ENCODE measurements at places on chromosomes 2 and 18.

- DNase-seq = no peak
Measured at GRCh38 chr2:43102366-43103092, 123.9 kb downstream of the ZFP36L2 start.

DNA sequence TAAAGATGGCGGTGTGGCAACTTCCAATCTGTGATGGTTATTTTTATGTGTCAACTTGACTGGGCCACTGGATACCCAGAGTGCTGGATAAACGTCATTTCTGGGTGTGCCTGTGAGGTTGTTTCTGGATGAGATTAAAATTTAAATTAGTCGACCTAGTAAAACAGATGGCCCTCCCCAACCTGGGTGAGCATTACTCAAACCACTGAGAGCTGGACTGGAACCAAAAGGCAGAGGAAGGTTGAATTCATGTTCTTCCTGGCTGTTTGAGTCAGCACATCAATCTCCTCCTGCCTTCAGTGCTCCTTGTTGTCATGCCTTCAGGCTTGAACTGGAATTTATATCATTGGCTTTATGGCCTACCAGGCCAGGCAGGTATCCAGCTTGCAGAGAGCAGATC is 190.8 kb upstream of the RGPD4 start:
- DNase-seq = no peak

DNA sequence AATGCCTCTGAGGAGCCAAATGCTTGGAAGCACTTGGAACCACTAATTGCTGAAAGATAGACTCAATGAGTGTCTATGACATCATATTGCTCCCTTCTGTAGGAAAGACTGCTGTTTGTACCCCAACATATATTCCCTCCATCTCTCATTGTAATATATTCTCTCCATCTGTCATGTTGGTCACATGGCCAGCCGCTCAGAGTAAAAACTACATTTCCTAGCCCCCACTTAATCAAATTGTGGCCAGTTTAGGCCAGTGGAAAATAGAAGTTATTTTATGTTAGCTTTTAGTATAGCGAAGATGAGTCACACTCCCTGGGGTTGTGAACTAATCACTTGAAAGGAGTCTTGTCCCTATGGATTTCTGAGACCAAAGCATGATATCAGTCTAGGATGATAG is 160.2 kb downstream of the HNMT start:
- DNase-seq = no peak

GRCh38 chr2:127225186-127225960 is 5.3 kb upstream of the CYP27C1 start:
- no peak for DNase-seq

GRCh38 chr2:74261204-74261864 is 62.9 kb downstream of the MTHFD2 start:
- no peak for DNase-seq

- no peak for DNase-seq
Measured at GRCh38 chr2:207176247-207176646, 10.5 kb upstream of the KLF7 start.

- no peak for DNase-seq
Measured at GRCh38 chr2:221423210-221423804, 148.8 kb downstream of the EPHA4 start.

DNA sequence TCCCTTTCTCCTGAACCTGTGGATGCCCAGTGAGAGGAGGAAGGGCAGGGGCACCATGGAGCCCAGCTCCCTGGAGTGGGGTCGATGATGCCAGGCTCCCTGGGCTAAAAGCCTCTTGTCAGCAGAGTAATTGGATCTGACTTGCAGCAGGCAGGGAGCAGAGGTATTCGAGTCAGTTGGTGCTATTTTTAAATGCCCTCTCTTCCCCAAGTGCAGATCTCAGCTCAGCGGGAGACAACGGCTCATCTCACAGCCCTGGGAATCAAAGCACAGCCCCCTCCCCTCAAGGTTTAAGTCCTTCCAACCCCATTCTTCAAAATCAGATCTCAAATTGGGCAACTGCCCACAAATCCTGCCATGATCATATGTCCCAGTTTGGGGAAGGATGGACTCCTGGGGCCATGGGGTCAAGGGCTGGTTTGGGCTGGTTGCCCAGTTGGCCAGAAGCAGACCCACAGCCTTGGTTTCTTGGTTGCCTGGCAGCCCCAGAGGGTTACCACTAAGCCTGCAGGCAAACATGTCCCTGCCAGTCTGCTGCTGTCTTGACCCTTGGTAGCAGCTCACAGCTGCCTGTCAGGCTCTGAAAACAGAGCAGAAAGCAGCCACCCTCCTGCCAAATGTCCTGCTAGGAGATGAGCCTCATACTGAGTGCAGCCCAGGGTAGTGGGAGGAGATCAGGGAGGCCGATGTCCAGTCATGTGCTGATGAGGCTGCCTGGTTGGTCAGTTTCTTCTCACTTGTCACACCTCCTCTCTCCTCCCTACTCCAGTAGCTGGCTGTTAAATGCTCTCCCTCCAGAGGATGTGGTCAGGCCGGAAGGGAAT is 244.9 kb downstream of the LOXHD1 start:
- no peak for DNase-seq

DNA sequence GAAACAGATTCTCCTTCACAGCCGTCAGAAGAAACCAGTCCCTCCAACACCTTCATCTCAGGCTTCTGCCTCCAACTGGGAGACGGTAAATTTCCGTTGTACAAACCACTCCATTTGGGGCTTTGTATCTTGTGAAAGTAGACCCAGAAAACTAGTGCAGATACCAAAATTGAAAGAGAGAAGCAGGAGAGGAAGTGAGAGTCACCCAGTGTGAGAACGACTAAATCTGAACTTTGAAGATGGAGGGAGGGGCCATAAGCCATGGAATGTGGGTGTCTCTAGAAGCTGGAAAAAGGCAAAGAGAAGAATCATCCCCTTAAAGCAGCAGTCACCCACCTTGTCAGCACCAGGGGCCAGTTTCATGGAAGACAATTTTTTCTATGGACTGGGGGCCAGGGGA is 88.3 kb upstream of the LRATD1 start:
- DNase-seq = no peak

- no peak for DNase-seq
Measured at GRCh38 chr2:222174450-222174849, 124.3 kb downstream of the PAX3 start.

DNA sequence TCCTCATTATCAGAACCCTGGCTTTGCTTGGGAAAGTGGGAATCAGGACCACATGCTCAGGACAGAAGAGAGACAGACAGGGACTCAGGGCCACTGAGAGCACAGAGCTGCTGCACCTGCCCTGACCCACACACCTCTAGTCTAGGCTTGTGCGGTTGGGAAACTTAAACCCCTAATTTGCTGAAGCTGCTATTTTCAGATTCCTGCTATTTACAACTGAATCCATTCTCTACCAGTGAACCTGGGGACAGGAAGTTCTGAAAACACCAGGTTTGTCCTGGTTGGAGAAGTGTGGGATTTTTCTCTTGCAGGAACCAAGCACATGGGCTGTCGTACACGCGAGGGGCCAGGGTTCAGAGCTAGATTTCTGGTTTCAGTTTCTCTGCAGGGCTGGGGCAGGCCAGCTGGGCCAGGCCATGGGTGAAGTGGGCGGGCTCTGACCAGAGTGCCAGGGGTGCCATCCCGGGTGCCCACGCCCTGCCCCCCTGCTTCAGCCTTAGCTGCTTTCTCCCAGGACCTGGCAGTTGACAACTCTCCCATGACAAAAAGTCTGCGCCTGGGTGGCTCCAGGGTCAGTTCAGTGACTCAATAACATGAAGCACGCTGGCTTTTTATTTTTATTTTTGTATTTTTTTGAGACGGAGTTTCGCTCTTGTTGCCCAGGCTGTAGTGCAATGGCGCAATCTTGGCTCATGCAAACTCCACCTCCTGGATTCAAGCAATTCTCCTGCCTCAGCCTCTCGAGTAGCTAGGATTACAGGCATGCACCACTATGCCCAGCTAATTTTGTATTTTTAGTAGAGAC is 51.3 kb upstream of the SLC1A4 start:
- DNase-seq = peak; percentile 44

- DNase-seq = no peak
Measured at GRCh38 chr2:241764275-241765241, 12.1 kb upstream of the GAL3ST2 start.

GRCh38 chr2:13240061-13240460 is 523.3 kb downstream of the TRIB2 start:
- no peak for DNase-seq

DNA sequence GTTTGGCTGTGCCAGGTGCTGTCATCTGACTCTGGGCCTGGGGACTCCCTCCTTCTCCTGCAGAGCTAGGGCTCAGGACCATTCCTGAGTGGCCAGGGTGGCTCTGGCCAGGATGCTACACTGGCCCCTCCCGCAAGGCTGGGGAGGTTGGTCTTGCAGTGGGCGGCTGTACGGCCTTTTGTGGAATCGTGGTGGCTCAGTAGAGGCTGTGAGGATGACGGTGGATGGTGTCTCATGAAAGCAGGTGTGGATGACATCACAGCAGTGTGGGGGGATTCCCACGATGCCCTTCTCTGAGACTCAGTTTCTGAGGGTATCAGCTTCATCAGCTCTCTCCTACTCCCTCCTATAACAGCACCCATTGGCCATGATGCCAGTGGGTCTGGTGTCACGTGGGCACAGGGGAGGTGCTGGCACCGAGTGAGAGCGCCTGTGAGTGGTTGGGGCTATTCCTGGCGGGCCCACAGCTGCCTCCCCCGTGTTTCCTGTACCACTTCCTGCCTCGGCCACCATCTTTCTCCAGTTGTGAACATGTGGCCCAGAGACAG is 144.2 kb upstream of the HDAC4 start:
- peak; percentile 50 for DNase-seq

DNA sequence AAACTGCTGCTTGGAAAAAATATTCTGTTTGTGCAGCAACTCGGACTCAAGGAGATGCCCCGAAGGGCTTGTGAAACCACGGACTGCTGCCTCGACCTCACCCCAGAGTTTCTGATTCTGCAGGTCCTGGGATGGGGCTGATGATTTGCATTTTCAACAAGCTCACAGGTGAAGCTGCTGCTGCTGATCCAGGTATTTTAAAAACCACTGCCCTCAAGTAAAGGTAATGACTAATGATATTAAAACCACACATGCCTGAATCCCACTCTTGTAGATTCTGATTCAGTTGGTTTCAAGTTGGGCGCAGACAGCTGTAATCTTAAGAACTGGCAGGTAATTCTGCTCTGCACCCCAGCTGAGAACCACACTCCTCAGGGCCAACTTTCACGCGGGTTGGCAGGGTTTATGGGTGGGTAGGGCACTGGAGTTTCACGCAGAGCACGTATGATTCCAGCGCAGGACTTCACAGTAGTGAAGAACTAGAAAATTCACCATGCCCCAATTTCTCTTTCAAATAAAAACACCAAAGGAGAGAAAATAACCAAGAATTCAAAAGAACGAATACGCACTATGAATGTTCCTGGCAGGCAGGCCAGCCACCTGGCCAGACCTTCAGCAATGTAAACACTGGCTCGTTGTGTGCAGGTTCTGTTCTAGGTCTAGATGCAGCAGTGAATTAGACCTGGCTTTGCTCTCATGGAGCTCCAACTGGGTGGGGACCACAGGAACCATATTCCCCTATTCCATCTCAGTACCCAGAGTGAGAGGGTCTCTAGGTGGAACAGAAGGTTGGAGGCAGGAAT is 74.6 kb upstream of the ZFP36L2 start:
- no peak for DNase-seq

- DNase-seq = no peak
Measured at GRCh38 chr2:223113161-223113560, 61.2 kb downstream of the KCNE4 start.

DNA sequence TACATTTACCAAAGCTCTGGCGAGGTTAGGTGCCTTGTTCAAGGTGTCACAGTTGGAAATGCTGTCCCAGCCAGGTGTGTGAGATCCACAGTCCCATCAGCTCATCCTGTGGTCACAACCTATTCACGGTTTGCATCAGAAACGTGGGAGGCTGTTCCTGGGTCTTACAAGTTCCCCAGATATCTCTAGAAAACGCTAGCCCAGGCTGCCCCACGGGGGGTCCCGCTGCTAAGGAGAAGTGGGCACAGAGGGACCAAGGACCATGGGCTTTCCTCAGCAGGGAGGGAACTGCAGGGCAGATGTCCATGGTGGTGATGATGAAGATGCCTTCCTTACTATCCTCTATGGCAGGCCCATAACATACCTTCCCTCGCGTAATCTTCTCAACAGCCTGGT is 649 bp downstream of the FECH start:
- DNase-seq = no peak

- DNase-seq = no peak
Measured at GRCh38 chr2:98463081-98463481, 18.4 kb downstream of the INPP4A start.

- no peak for DNase-seq
Measured at GRCh38 chr2:222194669-222195068, 104.1 kb downstream of the PAX3 start.

Data from CD4-positive, alpha-beta T cell treated with Interleukin-1 beta for 1 hour (primary cell).